ENCODE measurements at places on chromosomes 2 and 18.

- DNase-seq = no peak
Measured at GRCh38 chr2:97906307-97906706, 89.4 kb downstream of the TMEM131 start.

DNA sequence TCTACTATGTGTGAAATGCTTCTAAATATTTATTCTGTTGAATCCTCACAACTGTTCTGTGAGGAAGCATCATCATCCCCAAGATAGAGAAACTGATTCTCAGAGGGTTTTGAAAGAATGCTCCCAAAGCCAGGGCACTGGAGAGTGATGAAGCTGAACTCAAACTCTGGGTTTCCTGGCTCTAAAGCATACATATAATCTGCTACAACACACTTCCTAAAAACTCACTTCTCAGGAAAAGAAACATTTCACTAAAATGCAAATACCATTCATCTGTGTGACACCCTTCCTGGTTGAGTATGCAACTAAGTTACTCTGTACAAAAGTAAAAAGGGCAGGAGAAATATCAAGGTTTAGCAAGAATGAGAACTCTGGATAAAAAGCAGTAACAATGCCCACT is 58.6 kb downstream of the GRB14 start:
- no peak for DNase-seq

GRCh38 chr2:10085043-10085667 is 4.9 kb upstream of the CYS1 start:
- DNase-seq = no peak

GRCh38 chr2:162072181-162072702 is 1.8 kb downstream of the DPP4 start:
- DNase-seq = peak; percentile 57

DNA sequence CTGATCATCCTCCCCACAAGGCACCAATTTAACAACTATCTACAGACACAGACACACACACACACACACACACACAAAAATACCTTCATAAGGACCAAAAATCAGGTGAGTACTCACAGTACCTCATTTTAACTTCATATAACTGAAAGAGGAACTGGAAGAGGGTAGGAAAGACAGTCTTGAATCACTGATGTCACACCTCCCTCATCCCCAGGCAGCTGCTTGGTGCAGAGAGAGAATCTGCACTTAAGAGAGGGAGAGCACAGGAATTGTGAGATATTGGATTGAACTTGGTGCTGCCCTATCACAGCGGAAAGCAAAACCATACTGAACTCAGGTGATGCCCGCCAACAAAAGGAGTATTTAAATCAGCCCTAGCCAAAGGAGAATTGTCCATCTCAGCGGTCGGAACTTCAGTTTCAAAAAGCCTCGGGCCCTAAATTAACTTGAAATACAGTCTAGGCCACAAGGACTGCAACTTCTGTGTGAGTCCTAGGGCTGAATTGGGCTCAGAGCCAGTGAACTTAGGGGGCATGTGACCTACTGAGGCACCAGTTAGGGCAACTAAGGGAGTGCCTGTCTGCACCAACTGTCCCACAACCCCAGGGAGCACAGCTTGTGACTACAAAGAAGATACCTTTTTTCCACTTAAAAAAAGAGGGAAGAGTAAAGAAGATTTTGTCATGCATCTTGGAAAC is 211.1 kb downstream of the LRATD1 start:
- DNase-seq = no peak

GRCh38 chr2:219273937-219274336 is 5.2 kb upstream of the DNAJB2 start:
- DNase-seq = no peak

- peak; percentile 96 for DNase-seq
Measured at GRCh38 chr2:40403233-40403836, 48.6 kb downstream of the SLC8A1 start.

GRCh38 chr2:43139996-43140621 is 86.3 kb downstream of the ZFP36L2 start:
- peak; percentile 60 for DNase-seq

GRCh38 chr2:29075894-29076705 is 1.8 kb upstream of the PCARE start:
- DNase-seq = no peak

GRCh38 chr18:66105016-66105415 is 354.2 kb downstream of the CDH7 start:
- DNase-seq = no peak

- peak; percentile 61 for DNase-seq
Measured at GRCh38 chr18:22676423-22676822, 256.7 kb upstream of the RBBP8 start.

GRCh38 chr2:27954771-27955383 is 64.3 kb downstream of the BABAM2 start:
- peak; percentile 100 for DNase-seq

- DNase-seq = peak; percentile 62
Measured at GRCh38 chr18:49041435-49042245, 90.9 kb upstream of the SMAD7 start.

- no peak for DNase-seq
Measured at GRCh38 chr2:169137924-169138323, 68.6 kb downstream of the DHRS9 start.

- peak; percentile 19 for DNase-seq
Measured at GRCh38 chr2:187994464-187995331, 297.0 kb upstream of the GULP1 start.

GRCh38 chr2:191506515-191506914 is 171.4 kb upstream of the NABP1 start:
- DNase-seq = no peak

- no peak for DNase-seq
Measured at GRCh38 chr2:201966691-201967438, 66.8 kb upstream of the FZD7 start.

GRCh38 chr18:75365254-75365629 is 62.3 kb downstream of the SMIM21 start:
- DNase-seq = no peak

- no peak for DNase-seq
Measured at GRCh38 chr2:224751996-224752698, 36.0 kb upstream of the CCDC195 start.

GRCh38 chr2:42812899-42813479 is 20.6 kb upstream of the HAAO start:
- DNase-seq = peak; percentile 25

DNA sequence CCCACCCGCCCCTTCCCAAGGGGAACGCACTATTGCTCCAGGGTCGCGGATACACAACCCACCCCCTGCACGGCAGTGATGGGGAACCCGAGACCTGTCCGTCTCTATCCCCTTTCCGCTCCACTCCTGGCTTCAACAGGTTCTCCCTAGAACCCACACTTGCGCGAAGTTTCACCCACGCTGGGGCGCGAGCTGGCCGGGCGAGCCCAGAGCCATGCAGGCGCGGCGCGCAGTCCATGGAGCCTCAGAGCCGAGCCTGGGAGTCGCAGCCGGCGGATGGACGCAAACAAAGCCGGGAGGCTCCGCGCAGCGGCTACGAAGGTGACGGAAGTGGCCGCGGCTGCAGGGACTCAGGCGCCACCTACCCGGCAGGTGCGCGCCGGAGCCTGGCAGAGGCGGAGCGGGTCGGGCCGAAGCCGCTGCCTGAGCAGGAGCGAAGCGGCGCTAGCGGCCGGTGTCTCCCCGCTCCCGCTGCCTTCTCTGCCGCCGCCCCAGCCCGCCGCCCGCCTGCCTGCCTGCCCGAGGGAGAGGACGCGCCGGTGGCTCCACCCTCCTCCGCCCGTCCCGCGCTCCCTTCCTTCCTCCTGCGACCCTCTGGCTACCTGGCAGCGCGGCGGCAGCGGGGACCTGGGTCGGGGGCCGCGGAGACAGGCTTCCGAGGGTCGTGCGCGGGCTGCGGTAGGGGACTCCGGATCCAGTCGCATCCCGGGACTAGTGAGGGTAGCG is 14.0 kb downstream of the ALPG start:
- DNase-seq = no peak
